ENCODE measurements at places on chromosomes 13 and 19.

DNA sequence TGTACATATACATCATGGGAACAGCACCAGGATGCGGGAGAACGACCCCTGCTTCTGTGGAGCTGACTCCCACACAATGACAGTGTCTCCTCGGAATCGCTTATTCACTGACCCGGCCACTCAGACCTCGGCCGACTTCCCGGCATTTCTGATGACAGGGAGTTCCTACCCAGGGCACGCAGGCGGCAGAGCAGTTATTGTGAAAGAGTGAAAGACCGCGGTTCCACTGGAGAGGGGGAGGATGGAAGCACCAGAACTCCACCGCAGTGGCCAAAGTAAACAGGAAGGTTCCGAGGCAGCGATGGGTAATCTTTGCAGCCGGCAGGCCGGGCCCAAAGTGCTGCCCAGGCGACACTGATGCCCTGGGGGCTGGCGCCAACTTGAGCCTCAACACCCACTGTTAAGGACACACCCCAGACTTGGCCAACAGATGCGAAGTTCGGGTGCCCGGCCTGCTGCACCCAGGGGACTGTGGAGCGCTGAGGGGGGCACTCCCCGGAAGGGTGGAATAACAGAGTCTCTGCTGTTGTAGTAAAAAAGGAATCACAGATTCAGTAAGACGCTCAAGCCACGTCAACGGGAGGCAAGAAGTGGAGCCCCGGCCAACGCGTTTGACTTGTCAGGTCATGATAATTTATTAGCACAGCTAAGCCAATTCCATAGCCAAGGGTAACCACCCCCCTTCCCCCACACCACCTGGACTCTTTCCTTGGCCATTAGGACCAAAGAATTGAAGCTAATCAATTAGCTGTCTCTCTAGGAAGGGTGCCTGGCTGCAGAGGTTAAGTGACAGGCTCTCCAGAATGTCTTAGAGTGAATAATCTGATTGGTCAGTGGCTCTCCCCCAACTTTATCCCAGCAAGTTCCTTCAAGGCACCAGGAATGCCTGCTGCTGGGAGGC, 5.8 kb downstream of the MLLT1 start:
- peak; percentile 68 for DNase-seq

- DNase-seq: no peak
Measured at GRCh38 chr13:112605531-112605990, 17.6 kb upstream of the TUBGCP3 start.

GRCh38 chr19:44927746-44928145, 13.3 kb downstream of the APOC1 start:
- peak; percentile 83 for DNase-seq

GRCh38 chr13:54162069-54162468, 1133.5 kb downstream of the OLFM4 start:
- no peak for DNase-seq

DNA sequence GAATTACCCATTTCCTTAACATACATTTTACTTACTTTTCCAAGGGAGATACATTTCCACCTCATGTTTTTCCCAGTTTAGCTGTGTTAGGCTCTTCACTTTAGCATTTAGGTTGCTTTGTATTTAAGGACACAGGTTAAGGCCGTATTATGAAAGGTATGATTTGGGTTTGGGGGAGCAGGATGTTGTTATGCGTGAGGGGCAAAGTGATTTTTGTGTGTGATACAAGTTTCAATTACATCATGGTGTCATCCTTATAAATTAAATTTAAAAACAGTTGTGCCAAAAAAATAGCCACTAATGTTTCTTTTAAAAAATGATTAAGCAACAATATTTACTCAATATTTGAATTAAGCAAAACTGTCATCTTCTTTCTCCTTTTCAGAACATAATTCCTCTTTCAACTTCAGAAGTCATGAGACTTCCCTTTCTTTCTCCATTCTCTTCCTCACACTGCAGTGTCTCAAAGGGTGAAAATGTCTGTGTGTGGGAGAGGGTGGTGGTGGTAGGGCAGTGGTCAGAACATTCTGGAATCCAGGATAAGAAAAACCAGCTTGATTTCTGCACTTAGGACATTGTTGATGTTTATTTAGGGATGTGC, 126.2 kb downstream of the KCNRG start:
- no peak for DNase-seq

DNA sequence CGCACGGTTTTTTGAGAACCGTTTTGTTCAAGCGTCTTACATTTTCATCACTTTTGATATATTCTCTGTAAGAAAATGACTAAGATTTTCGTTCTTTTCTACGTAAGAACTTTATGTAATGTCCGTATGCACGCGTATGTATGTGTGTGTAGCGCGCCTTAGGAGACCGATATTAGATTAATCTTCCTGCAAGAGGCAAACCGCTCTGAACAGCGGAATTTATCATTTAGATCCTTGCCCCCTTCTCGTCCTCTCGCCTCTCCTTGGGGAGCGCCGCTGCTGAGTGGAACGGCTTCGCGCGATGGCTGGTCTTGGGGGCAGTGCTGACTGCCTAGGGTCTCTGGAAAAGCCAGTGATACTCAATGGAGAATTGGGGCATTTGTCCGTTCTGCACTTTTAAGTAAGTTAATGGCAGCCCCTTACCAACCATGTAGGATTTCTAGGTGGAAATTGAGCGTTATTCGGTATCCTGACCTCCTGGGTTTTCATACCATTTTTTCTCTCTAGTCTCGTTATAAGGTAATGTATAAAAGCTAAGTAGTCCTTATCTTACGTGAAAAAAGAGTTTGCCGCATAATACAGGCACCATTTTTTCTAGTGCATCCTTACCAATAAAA, 4.7 kb downstream of the MAB21L1 start:
- no peak for DNase-seq

DNA sequence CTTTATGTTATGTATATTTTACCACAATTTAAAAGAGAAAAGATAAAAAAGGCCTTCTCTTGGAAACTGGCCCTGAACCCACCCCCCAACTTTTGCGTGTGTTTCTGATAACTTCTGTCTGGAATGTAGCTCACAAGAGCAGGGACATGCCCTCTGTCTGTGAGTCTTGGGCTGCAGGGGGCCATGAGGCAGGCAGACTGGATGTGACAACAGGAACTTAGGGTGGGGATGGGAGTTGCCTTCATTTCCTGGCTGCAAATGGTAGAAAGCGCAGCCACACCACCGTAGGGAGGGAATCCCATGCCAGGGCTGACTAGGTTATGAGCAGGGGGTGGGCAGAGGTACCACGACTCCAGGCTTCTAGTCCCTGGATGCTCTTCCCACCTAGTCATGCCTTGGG, 21.9 kb downstream of the CILP2 start:
- DNase-seq: peak; percentile 22

- DNase-seq: no peak
Measured at GRCh38 chr13:54611390-54611789, 1582.8 kb downstream of the OLFM4 start.

GRCh38 chr19:1143828-1144399, 30.2 kb downstream of the SBNO2 start:
- no peak for DNase-seq

DNA sequence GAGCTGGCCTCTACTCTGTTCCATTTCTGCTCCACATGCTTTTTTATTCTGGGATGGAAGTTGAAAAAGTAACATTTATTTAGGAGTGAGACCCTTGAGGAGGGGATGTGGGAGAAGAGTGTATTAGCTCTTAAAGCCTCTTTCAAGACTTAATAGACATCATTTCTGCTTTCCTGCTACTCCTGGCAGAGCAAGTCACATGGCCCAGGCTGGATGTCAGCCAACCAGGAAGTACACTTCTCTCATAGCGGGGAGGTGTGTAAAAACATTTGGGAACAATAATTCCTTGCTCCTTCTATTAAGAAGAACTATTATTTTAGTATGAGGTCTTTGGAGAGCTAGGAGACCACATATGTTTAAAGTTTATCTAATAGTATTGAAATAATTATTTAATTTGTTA, 40.6 kb upstream of the FAM216B start:
- DNase-seq: peak; percentile 26

DNA sequence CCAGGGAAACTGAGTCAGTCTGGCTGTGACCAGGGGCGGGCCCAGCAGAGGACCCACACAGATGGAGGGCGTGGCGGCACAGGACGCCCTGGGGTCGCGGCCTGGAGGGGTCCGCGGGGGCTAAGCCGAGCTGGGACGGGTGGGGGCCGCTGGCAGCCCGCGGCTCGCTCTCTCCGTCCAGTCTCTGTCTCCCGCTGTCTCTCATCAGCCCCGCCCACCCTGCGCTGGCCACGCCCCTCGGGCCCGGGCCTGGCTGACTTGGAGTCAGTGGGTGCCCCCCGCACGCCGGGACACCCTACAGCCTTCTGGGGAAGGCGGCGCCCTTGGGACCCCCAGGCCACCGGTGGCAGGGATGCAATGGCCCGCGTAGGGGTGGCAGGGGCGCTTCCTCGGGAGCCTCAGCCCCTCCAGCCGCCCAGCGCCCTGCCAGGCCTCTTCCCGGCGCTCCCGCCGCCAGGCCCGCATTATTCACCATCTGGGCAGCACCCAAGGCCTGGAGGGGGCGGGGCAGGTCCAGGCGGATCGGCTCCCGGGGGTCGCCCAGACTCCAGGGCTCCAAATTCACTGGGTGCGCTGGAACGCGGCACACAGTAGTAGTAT, at the start of gene TBXA2R:
Gene TBXA2R, minus strand, starts transcription at position 186 of the 600 bp plus-strand sequence. CDS start 6,241 bp downstream, outside the sequence.
- DNase-seq: peak; percentile 67

DNA sequence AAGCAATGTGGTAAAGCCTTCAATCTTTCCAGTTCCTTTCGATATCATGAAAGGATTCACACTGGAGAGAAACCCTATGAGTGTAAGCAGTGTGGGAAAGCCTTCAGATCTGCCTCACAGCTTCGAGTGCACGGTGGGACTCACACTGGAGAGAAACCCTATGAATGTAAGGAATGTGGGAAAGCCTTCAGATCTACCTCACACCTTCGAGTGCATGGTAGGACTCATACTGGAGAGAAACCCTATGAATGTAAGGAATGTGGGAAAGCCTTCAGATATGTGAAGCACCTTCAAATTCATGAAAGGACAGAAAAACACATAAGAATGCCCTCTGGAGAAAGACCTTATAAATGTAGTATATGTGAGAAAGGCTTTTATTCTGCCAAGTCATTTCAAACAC, 15.6 kb upstream of the ZNF763 start:
- DNase-seq: no peak

GRCh38 chr13:101291646-101292515, 124.4 kb downstream of the NALCN start:
- DNase-seq: peak; percentile 36

GRCh38 chr13:77325371-77325980, 1.4 kb downstream of the MYCBP2 start:
- DNase-seq: no peak

- no peak for DNase-seq
Measured at GRCh38 chr13:25406377-25406776, 34.6 kb downstream of the ATP8A2 start.

- DNase-seq: no peak
Measured at GRCh38 chr13:103866048-103866447, 799.8 kb upstream of the SLC10A2 start.

- no peak for DNase-seq
Measured at GRCh38 chr13:76438050-76438449, 448.2 kb downstream of the KCTD12 start.

- no peak for DNase-seq
Measured at GRCh38 chr13:81683521-81683920, 1342.6 kb upstream of the SPRY2 start.

DNA sequence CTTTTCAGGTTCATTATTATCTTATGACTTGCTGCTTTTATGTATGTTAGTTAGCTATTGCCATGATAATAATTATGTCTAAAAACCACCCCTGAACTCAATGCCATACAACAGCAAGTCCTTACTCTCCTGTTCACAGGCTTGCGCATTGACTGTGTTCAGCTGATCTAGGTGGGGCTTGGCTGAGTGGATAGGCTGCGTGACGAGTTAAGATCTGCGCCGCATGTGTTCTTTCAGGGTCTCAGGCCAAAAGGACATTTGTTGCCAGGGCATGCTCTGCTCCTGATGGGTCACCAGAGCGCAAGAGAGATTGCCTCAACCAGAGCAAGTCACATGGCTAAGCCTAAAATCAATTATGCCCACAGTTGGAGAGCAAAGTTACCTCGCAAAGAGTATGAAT, 859 bp downstream of the ZNF568 start:
- peak; percentile 3 for DNase-seq

DNA sequence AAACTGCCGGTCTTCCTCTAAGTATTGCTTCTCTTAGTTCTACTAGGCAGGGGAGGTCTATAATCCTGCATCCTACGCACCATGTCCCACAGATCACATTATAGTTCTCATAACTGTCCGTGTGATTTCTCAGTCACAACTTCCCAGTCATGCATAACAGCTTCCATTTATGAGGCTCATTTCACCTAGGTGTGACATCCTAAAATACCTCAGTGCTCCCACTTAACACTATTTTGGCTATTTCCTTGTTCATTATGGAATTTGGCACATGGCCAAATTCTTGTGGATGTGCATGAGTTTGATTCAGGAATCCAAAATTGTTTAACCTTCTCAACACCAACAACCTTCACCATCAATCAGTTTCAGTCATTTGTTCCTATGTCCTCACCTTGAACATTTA, 989.9 kb downstream of the OLFM4 start:
- no peak for DNase-seq

GRCh38 chr13:78593652-78594455, 9.5 kb downstream of the POU4F1 start:
- DNase-seq: no peak

DNA sequence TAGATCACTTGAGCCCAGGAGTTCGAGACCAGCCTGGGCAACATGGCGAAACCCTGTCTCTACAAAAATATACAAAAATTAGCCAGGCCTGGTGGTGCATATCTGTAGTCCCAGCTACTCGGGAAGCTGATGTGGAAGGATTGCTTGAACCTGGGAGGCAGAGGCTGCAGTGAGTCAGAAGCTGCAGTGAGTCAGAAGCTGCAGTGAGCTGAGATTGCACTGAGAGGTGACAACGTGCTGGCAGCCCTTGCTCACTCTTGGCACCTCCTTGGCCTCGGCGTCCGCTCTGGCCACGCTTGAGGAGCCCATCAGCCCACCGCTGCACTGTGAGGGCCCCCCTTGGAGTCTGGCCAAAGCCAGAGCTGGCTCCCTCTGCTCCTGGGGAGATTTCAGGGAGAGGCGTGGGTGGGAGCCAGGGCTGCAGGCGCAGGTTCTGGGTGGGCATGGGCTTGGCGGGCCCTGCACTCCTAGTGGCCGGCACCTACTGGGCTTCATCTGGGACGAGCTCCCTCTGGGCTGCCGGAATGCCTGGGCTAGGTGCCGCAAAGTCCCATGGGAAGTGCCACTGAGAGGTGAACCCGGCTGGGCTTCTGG, 39.5 kb upstream of the RPL21 start:
- DNase-seq: peak; percentile 50

DNA sequence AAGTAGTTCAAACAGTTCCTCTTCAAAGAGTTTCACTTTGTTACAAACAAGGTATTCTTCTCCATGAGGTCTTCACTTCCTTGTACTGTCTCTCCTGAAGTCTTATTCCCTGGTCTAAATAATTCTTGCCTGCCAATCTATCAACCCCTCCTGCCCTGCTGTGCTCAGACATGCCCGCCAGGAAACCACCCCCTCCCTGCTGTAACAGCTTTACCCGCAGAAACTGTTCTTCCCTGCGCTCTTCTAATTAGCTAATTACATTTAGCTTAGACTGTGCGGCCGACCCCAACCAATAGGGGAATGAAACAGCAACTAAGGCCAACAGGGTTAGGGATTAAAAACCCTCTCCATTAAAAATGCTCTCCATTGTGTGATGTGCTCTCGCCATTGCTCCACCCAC, 46.7 kb downstream of the ZNF846 start:
- no peak for DNase-seq

All from fibroblast of skin of scalp (primary cell).